ENCODE measurements at places on chromosomes 5 and 9. TPM values are rescaled to one million over a fixed set of nuclear protein-coding genes. Genes with fewer than 3 reads are reported as not detected.

GMCL2 gene
- total RNA-seq: not detected

LOX gene
- 0.06 TPM for total RNA-seq

TMEM252 gene
- total RNA-seq: not detected

- no peaks in the 10 kb centered on the region for H3K4me1 ChIP-seq
- no peak for DNase-seq
- H3K27me3 ChIP-seq: no peaks in the 10 kb centered on the region
Measured at GRCh38 chr5:164301708-164302107, 796.3 kb downstream of the MAT2B start.

DNA sequence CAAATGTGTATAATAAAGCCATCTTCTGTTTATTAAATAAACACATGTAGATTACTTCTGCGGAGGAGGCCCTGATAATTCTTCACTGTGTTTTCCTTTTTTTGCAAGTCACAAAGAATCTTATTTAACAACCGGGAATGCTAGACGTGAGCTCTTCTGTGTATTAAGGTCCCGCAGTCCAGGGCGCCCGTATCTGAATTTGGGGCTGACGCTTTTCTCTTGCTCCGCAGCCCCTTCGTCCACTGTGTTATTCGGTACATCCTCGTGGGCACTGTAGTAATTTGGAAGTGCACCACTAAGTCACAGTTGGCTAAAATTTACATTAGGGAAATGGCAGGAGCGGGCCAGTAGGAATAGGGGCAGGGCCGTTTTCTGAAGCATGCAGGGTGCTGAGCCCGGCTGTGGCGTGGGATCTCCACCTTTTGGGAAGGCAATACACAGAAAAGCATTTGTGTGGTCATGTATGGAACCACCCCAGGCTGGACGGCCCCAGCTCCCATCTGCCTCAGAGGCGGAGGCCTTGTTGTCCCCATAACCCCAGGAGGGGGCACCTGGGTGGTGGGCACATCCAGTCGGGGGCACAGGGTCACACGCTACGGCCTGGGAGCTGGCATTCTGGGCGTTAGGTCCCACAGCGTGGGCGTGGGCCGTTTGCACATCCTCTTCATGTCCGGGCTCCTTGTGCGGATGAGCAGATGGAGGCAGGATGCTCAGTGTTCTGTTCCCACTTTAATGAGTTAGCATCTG is 258.7 kb upstream of the IRX4 start:
- no peaks in the 10 kb centered on the region for H3K4me1 ChIP-seq
- no peaks in the 10 kb centered on the region for H3K27me3 ChIP-seq
- H3K27ac ChIP-seq: no peak overlapping the region
- DNase-seq: no peak

DNA sequence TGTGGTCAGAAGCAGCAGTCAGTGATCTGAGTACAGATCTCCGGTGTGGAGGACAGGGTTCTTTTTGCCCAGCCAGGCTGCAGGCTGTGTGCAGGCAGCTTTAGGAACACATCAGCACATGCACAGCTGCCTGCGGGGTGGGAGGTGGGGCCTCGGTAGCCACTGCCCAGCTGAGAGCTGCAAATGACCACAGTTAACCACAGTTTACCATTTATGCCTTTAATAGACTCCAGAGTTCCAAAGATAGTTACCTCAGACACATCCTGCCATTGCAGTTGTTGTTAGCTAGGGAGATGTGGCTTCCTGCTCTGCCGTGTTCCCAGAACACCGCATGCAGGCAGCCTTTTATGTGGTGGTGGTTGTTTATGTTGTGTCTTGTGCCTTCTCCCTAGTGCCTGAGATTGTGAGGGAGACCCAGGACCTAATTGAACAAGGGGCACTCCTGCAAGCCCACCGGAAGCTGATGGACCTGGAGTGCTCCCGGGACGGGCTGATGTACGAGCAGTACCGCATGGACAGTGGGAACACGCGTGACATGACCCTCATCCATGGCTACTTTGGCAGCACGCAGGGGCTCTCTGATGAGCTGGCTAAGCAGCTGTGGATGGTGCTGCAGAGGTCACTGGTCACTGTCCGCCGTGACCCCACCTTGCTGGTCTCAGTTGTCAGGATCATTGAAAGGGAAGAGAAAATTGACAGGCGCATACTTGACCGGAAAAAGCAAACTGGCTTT is 10.2 kb downstream of the EXOC3 start:
- no peak for DNase-seq
- no peaks in the 10 kb centered on the region for H3K27me3 ChIP-seq

- no peaks in the 10 kb centered on the region for H3K36me3 ChIP-seq
- H3K4me3 ChIP-seq: no peak overlapping the region
- no peak overlapping the region for H3K27ac ChIP-seq
- no peaks in the 10 kb centered on the region for H3K27me3 ChIP-seq
- no peak for DNase-seq
- no peaks in the 10 kb centered on the region for H3K4me1 ChIP-seq
Measured at GRCh38 chr9:89010056-89010455, 18.8 kb downstream of the S1PR3 start.

DNA sequence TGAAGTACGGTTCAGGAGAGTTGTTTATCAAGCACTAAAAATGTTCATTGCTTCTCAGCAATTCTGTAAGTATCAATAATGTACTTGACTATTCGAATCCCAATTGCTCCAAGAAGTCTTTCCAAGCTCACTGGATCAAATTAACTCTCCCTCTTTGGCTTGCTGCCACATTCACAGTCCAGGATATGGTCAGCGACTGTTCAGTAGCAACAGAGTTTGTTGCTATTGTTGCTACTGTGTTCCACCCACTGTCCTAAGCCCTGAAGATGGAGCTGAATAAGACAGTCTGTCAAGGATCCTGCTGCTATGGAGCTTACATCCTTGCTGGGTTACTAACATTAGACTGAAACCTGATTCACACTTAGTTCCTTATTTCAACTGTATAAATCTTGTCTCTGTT is 110.8 kb downstream of the FGF10 start:
- no peak for DNase-seq
- H3K36me3 ChIP-seq: no peaks in the 10 kb centered on the region
- H3K4me3 ChIP-seq: no peak overlapping the region
- H3K27me3 ChIP-seq: no peaks in the 10 kb centered on the region
- no peaks in the 10 kb centered on the region for H3K4me1 ChIP-seq
- no peak overlapping the region for H3K27ac ChIP-seq

GRCh38 chr5:17259630-17260257 is 42.3 kb downstream of the BASP1 start:
- H3K36me3 ChIP-seq: no peaks in the 10 kb centered on the region
- no peaks in the 10 kb centered on the region for H3K27me3 ChIP-seq

- no peaks in the 10 kb centered on the region for H3K36me3 ChIP-seq
- DNase-seq: no peak
- H3K27me3 ChIP-seq: no peaks in the 10 kb centered on the region
- H3K27ac ChIP-seq: no peak overlapping the region
Measured at GRCh38 chr9:13139641-13140171, 139.8 kb downstream of the MPDZ start.
